OCI-M1 (cell line): ENCODE measurements at places on chromosomes 5 and 9.

GRCh38 chr5:59437176-59437575 is 456.4 kb downstream of the PDE4D start:
- DNase-seq: no peak

GRCh38 chr5:167573370-167574127 is 717.9 kb upstream of the WWC1 start:
- DNase-seq: peak; percentile 3

- no peak for DNase-seq
These were observed 10.7 kb upstream of the TOR4A start for GRCh38 chr9:137266585-137267453.

GRCh38 chr9:89433826-89434225 is 64.1 kb downstream of the SEMA4D start:
- no peak for DNase-seq

DNA sequence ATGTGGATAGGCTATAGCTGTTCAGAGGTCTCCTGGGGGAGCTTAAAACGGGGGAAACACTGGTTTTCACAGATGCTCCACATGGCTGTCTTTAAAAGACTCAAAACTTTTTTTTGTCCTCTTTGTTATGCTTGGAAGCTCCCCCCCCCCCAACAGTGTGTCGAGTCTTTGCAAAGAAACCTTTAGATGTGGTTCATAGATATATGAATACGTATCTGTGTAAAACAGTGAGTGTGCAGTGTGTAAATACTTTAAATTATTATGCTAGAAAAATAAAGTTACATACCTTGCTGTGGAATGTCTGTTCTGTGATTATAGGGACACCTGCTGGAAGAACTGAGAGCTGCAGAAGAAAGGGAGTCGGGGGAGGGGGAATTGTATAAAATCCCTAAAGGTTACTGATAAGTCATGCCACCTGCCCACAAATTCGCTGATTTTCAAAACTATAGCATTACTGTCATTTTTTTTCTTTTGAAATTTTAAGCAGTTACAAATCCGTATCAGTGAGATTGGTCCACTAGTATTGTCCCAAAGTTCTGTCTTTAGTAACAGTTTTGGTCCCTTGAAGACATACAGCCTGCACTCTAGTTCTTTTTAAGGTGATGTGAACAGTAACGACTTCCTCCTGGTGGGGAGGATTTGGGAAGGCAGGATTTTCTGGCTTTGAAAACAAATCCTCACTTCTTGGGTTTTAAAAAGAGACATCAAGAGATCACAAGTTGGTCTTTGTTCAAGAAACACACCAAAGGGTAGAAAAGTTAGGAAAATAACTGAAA is 22.9 kb downstream of the RGMB start:
- peak; percentile 77 for DNase-seq

DNA sequence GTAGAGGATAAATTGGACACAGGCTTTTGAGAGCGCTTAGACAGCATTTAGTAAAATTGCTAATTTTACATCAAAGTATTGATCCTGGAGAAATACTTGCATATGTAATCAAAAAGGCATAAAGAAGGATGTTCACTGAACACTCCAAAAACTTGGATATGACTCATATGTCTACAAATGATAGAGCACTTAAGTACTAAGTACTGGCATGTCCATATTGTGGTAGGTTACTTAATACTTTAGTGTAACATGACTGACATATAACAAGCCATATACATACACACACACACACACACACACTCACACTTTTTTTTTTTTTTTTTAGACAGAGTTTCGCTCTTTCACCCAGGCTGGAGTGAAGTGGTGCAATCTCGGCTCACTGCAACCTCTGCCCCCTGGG is 361.9 kb downstream of the ARHGEF28 start:
- DNase-seq: no peak

GRCh38 chr5:96781031-96781971 is 26.4 kb downstream of the ERAP1 start:
- DNase-seq: no peak

DNA sequence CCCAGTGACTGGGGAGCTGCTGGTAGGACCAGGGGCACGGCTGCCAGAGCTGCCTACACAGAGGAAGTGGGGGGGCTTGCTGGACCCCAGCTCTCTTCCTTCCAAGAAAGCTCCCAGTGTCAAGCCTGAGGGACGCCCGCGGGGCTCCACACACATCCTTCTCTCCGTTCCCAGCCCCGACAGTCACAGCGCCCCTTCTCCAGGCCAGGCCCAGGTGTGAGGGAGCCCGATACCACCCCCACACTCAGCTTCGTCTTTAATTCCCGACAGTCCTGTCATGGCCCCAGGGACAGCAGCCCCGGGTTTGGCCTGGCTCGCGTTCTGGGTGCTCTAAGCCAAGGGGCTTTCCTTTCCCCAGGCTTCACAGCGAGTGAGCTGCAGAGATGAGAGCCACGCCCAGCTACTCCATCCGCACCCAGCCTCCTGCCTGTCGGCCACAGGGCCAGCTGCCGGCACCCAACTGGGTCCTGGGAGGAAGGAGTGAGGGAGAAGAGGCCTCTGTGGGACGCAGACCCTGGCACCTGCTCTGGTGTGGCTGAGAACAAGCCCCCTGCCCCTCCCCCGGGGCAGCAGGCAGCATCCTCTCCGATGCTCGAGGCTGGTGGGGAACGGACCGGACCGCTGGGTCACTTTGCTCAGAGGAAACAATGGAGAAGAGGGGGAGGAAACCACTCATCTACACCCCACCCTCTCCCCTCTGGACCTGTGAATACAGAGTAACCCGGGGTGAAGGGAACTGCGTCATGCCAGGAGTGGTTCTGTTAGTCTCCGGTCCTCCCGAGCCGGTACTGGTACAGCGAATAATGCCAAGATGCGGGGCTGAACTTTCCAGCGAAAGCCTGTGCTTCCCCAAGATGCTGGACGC is 53.9 kb upstream of the PHYKPL start:
- DNase-seq: no peak

GRCh38 chr5:143882520-143882919 is 70.6 kb downstream of the HMHB1 start:
- DNase-seq: peak; percentile 93

- no peak for DNase-seq
These were observed 92.3 kb downstream of the FANCC start for GRCh38 chr9:95225076-95225725.

- DNase-seq: peak; percentile 30
These were observed 30.8 kb upstream of the SARDH start for GRCh38 chr9:133768859-133769510.

DNA sequence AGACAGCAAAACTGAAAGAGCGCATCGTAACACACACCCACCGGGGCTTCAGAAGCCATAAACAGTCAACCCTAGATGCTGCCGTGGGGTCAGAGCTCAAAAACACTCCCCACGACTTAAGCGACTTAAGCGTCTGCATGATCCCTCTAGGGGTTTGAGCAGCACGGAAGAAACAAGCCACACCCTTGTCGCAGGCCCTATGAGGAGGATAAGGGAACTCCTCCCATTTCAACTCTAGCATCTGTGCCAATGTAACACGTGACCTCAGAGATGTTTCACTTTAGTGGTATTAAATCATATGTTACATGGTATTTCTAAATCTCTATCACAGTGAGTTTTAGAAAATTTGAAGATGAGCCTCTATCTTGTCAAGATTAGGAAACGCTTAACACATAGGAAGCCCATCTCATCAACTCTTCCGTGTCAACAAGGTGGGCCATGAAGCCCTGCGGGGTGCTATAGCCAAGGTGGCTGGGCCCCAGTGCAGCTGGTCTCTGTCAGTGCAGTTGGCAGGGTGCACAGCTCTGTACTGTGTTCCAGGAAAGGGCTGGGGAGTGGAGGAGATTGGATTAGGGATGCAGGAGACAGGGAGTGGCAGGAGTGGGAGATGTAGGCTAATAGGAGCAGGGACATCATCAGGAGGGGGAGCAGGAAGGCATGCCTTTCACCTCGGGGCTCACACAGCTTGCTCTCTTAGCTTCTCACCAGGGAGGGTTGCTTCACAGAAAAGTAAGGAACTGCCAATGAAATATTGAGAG is 33.1 kb downstream of the ZCCHC9 start:
- DNase-seq: peak; percentile 8

DNA sequence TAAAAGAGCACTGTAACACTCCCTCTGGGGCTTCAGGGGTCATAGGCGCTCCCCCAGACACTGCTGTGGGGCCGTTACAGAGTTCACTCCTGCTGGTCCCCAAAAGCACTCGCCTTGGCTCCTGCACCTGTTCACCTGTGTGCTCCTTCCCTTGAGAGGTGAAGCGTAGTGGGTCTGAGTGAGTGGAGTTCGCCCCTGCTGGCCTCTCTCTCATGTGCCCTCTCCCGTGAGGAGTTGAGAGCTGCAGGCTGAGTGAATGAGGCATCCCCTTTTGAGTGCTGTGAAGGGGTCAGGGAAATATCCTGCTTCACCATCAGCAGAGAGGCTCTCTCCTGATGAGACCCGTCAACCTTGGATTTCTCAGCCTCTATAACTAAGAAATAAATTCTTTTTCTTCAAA is 134.6 kb upstream of the TUT7 start:
- no peak for DNase-seq

GRCh38 chr5:2709976-2710689 is 41.3 kb downstream of the IRX2 start:
- DNase-seq: no peak

DNA sequence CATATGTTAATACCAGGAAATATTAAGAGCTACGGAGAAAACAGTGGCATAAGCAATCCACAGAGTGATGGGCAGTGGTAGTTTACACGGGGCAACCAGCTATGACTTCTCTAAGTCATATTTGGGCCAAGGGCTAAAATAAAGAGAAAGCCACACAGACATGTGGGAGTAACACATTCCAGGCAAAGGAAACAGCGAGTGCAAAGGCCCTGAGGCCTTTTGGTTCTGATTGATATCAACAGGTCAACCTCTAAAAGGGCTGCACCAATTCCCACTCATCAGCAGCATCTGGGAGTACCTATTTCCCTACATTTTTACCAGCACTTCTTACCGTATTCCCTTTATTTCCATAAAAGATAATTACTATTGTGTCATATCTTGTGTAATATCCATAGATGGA is 173.4 kb downstream of the SPOCK1 start:
- no peak for DNase-seq

- no peak for DNase-seq
These were observed 169.2 kb downstream of the HINT1 start for GRCh38 chr5:130995851-130996250.

DNA sequence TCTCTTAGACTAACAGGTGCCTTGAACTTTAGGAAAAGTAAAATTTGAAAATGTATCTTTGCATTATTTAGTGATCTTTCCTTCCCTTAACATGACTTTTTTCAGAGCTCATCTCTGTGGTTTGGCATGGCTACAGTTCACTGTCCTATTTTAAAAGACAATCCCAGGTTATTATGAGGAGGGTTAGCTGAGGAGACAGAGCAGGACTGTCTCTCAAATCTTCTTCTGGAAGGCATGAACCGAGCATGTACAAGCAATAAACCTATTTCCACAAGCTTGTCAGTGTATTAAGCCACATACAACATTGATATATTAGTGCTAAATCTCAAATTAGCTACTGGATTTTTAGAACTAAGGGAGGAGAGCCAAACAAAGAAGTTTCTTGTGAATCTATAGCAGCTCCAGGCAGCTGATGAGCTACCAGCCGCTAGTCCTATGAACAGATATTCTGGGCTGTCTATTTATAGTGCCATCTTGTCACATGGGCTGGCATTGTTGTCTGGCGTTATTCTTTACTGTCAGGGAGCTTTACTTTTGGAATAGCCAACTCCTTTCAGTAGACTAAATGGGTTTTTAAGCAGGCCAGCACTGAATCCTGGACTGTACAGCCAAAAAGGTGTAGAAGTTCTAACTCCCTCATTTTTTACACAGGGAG is 171.2 kb upstream of the ACTBL2 start:
- DNase-seq: no peak

- no peak for DNase-seq
These were observed 12.2 kb downstream of the AFAP1L1 start for GRCh38 chr5:149283626-149284480.

GRCh38 chr9:17750269-17750668 is 171.4 kb downstream of the SH3GL2 start:
- DNase-seq: no peak

GRCh38 chr5:135989686-135990085 is 34.9 kb upstream of the LECT2 start:
- DNase-seq: no peak

GRCh38 chr5:73815631-73816030 is 189.6 kb downstream of the ARHGEF28 start:
- no peak for DNase-seq

- DNase-seq: no peak
These were observed 28.8 kb downstream of the ASS1 start for GRCh38 chr9:130473566-130473965.

DNA sequence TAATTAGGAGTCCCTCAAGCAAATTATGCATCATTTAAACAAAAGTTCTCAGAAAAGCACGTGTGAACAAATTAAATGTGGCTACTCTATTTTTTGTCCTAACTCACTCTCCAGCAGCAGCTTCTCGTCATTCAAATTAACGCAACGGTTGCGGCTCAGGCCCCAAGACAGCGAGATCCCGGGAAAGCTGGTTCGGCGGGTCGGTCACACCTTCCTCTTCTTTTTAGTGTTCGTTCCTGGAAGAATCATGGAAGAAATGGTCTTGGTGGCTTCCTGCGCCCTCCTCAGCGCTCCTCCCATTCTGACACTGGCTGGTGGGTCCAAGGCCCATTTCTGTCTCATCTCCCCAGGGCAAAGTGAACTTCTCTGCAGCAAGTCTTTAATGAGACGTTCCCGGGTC is 382.8 kb upstream of the IRX1 start:
- DNase-seq: no peak

DNA sequence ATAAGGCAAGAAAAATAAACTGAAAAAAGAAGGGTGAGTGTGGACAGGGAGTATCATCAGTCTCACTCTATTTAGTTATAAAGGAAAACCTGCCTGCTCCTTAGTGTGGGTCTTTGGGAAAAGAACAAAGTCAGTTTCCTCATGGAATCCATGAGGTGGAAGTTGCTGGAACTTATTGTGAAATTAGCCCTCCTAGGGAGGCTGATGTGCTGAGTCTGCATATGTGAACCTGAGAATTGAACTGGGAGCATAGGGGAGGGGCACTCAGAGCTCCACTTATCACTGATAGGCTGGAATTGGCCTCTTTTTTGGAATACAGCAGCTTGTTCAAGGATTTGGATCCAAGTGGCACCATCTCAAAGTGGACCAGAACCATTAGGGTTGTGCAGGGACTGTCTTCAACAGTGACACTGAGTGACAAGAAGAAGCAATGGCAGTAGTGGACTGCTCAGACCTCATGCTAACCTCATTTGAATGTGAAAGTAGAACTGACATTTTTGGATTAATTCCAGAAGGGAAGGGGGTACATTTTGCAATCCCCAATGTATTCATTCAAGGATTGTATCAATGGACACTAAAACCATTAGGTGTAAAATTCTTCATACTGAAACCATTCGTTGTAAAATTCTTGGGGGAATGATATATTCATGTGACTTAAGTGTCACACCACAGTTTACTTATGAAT is 103.6 kb upstream of the KLF9 start:
- no peak for DNase-seq

- DNase-seq: peak; percentile 47
These were observed 444.3 kb downstream of the ENC1 start for GRCh38 chr5:74196233-74196632.

- DNase-seq: no peak
These were observed 237.7 kb upstream of the KLF4 start for GRCh38 chr9:107727086-107727780.
